ENCODE measurements at places on chromosomes 5 and 9.

DNA sequence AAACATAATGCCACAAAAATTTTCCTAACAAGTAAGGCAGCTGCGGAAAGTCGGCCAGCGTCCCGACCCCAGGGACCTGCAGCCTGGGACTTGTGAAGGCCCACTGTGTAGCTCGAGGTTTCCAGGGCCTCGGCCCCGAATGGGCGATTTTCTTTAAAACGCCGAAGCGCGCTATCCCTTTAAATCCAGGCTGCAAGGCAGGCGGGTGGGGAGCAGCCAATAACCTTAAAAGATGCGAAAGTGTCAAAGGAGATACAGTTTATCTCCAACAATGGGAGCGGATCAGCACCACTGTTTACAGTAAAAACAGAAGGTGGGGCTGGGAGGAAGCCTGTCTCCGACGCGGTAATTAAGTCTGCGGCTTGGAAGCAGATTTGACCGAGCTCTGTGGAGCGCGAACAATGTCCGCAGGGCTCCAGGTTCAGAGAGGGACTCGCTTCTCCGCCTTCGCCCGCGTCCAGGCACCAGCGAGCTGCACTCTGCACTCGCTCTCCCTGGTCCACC, 1.7 kb upstream of the ZSWIM6 start:
- DNase-seq: peak; percentile 47

- DNase-seq: no peak
Measured at GRCh38 chr5:126479810-126480209, 56.6 kb downstream of the GRAMD2B start.

DNA sequence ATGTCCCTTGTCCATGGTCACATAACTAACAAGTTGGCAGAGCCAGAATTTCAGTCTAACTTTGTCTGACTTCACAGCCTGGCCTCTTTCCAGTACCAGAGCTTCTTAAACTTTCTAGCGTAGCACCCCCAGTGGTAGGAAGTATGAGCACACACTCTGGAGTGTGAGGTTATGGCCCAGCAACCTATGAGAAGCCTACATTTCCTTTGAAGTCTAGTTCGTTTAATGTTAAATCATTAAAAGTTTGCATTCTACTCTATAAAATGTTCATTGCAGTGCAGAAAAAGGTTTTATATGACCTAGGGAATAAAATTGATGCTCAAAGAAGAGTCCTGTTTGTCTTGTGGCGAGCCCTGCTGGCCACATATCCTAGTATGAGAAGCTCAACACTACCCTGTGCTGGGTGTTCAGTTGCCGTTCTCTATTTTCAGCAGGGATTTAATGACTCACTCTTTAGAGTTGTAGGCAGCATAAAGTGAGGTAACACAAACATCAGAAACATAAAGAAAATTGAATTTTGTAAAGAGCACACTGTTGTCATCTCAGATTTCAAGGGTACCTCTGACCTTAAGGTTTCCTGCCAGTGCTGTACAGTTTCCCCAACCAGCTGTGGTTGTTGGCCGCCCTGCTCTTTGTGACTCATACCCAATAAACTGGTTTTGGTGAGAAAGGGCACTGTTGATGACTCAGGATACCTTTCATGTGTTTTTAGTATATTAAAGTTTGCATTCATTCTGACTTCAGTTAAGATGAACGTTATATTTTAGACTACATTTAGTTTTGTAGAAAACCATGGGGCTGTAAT, 14.3 kb downstream of the MCCC2 start:
- DNase-seq: peak; percentile 87

- no peak for DNase-seq
Measured at GRCh38 chr5:143758750-143759149, 53.2 kb upstream of the HMHB1 start.

- DNase-seq: no peak
Measured at GRCh38 chr9:77854916-77855311, 176.7 kb downstream of the GNAQ start.

GRCh38 chr9:134066913-134067851, 644 bp downstream of the BRD3 start:
- peak; percentile 40 for DNase-seq

GRCh38 chr9:95903398-95903797, 27.9 kb downstream of the ERCC6L2 start:
- DNase-seq: no peak

GRCh38 chr9:1941989-1942388, 73.2 kb upstream of the SMARCA2 start:
- DNase-seq: no peak

DNA sequence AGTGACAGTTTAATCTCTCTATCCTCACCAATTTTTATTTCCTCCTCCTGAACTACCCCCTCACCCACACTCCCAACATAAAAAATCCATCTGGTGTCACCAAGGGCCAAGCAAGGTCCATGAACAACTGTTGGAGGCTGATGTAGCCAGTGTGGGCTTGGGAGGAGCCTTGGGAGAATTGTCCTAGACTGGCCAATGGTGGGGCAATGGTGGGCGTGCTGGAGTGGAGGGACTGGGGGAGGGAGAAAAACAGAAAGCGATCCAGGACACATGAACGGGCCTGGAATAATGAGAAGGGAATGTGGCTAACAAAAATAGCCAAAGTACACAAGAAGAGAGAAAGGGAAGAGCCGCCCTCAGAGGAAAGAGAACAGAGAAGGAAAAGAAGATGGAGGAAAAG, 272.6 kb downstream of the ENC1 start:
- DNase-seq: no peak
